Cardiac muscle cell (in vitro differentiated cells and primary cell): ENCODE measurements at places on chromosomes 7 and 10.

DNA sequence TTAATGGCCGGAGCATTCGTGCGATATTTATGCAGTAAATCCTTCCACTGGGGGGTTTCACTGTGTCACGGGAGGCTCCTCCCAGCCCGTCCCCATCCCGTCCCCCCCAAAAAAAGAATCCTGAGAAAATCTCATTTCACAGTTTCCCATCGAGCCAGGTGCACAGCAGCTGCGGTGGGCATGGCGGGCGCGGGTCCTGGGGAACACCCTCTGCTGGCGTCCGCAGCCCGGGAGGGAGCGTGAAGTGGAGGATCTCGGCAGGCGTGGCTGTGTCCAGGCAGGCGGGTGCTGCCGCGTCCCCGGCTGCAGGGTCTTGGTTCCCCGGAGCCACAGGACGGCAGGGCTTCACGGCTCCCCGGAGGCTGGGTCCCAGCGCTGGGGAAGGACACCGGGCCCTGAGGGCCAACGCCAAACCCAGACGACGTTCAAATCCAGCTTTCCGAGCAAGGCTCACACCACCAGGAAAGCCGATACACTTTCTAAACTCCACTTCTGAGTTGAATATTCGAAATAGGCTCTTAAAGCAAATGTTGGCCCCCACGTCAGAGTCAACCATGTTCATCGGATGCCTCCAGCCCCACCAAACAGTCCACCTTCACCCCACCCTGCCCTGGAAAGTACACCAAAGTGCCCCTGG is 55.7 kb downstream of the PDGFA start:
- no peak for DNase-seq

GRCh38 chr10:133458710-133459453 is 5.1 kb downstream of the SCART1 start:
- DNase-seq, result no peak

GRCh38 chr7:31791881-31792280 is 104.9 kb downstream of the PPP1R17 start:
- DNase-seq, result no peak

- no peak for DNase-seq
Observed at GRCh38 chr7:2170576-2171521, 61.9 kb downstream of the MAD1L1 start.

- peak; percentile 58 for DNase-seq
Observed at GRCh38 chr10:88791924-88792323, 10.6 kb upstream of the LIPM start.

DNA sequence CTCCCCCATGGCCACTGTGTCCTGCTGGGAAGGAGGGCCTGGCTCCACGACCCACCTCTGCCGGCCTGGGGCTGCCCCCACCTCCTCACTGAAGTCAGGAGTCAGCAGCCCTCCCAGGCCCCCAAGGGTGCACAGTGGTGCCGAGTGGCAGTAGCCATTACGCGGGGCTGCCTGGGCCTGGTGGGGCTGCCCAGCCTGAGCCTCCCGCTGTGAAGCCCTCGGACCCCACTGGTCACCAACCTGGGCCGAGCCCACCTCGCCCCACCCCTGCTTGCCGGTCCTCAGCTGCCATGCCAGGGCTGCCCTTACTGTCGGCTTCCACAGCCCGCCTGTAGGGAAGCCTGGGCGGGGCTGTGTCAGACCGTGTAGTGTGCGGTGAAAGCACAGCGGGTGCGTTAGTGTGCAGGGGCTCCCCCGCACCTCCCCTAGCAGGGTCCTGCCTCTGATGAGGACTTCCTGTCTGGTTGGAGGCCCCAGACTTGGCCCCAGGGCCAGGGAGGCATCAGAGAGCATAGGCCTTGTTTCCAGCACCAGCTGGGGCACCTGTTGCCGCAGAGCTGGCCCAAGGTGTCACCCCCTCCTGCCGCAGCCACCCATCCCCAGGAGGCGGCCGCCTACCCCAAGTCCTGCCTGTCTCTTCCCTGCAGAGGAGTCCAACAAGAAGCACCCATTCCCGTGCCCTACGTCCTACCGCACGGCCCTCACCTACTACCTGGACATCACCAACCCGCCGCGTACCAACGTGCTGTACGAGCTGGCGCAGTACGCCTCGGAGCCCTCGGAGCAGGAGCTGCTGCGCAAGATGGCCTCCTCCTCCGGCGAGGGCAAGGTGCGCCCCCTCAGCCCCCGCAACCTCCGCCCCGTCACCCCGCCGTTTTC is 10.0 kb downstream of the TMEM120A start:
- no peak for DNase-seq

DNA sequence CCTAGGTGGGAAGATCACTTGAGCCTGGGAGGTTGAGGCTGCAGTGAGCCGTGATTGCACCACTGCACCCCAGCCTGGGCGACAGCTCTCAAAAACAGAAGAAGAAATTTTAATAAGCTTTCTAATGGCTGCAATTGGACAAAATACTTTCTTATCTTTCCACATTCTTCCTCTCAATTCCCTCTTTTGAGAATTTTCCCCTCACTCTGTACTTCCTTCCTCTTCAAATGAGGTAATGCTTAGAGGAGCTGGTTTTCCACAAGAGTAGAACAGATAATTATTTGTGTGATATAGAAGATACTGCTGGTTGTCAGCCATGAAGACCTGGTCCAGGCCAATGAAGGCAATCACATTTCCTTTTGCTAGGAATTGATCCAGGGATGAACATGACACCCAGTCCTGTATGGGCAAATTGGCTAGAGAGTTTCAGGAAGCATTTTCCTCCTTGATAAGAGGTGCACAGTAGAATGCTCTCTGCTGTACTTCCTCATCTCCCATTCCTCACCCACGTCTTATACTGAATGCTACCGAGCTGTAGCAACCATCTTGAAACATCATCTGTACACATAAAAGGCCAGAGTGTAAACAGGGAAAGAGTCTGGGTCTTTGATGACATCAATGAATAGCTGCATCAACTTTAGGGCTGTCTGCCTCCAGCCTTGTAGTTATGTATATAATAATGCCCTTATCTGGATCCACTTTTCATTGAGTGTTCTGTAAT is 103.9 kb downstream of the CDK6 start:
- DNase-seq, result no peak

DNA sequence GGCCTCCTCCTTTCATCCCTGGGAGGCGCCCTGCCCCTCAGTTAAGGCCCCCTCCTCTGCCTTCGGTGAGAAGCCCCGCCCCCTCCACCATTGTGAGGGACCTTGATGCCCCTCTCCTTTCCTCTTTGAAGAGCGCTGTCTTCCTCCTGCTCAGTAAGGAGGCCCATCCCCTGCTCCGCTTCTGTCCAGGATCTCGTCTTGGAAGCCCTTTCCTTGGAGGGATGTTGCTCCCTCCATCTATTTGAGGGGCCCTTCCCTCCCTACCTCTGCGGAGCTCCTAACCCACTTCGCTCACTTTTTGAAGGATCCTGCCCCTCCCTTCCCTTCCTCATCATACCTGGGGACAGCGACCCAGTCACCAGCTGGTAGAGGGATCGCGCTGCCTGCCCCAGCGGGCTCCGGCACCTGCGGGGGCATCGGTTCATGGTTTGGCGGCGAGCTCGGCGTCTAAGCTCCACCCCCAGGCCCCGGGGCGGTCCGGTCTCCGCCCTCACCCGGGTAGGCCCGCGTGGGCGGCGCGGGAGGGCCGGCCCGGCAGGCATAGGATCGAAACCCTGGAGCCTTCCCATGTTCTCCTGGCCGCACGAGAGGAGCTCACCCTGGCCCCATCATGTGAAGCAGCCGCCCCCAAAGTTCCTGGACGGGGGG is 4.1 kb downstream of the KCNIP2 start:
- DNase-seq, result peak; percentile 59

- no peak for DNase-seq
Observed at GRCh38 chr7:143255564-143255963, 7.7 kb upstream of the GSTK1 start.

GRCh38 chr10:19918794-19919193 is 102.6 kb downstream of the PLXDC2 start:
- DNase-seq, result peak; percentile 73

- DNase-seq, result no peak
Observed at GRCh38 chr10:87760195-87760905, 57.7 kb downstream of the ATAD1 start.

- peak; percentile 64 for DNase-seq
Observed at GRCh38 chr10:61815496-61815895, 86.0 kb upstream of the ARID5B start.

DNA sequence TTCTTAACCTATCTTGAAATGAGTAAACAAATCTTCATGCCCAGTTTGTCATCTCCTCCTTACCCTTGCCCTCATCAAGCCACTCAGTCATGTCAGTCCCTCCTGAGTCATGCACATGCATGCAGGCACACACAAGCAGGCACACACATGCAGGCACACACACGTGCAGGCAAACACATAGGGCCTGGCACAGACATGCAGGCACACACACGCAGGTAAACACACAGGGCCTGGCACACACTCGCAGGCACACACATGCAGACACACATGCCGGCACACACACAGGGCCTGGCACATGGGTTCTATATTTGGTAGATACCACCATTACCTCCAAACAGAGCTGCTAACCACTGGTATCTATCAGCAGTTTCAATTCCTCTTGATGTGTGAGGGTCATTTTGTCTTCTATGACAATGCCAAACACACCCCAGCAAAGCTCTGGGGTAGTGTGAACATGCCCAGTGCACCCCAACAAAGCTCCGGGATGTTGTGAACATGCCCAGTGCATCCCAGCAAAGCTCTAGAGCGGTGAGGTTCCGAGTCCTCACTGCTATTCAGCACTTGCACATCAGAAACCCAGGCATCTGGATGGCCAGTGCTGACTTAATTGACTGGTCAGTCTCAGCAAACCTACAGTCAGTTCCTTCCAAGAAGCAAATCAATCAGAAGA is 563.8 kb downstream of the PTPRN2 start:
- no peak for DNase-seq

DNA sequence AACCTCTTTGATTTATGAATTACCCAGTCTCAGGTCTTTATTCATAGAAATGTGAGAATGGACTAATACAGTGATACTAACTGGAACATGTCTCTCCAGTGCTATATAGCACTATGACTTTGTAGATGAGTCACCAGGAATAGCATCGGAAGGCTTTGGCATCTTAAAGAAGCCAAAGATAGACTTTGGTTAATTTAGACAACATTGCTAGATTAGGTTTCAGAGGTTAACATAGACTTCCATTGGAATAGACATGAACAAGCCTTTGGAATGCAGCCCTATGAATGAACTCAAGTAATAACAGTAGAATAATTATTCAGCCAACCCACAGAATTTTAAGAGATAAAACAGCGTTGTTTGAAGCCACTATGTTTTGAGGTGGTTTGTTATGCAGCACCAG is 169.2 kb downstream of the HGF start:
- no peak for DNase-seq

GRCh38 chr7:151686016-151686766 is 166.5 kb upstream of the RHEB start:
- DNase-seq, result no peak

GRCh38 chr10:43070121-43071085 is 6.5 kb upstream of the RET start:
- no peak for DNase-seq

GRCh38 chr10:89262086-89263051 is 10.8 kb upstream of the LIPA start:
- DNase-seq, result no peak

DNA sequence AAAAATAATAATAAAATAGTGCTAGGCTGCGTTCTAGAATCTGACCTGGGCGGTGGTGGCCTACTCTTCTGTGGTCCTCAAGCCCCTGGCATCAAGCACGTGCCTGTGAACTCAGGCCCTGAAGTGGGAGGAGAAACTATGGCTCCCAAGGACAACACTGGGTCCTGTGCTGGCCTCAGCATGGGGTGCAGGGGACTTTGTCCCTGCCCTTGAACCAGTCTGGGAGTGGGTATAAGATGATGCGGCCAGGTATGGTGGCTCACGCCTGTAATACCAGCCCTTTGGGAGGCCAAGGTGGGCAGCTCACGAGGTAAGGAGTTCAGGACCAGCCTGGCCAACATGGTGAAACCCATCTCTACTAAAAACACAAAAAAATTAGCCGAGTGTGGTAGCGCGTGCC is 5.5 kb downstream of the ZP3 start:
- DNase-seq, result no peak

- DNase-seq, result no peak
Observed at GRCh38 chr7:98283127-98283886, 1.8 kb downstream of the BRI3 start.

GRCh38 chr10:72622271-72622670 is 3.6 kb downstream of the MICU1 start:
- no peak for DNase-seq

GRCh38 chr10:113049881-113050280 is 99.8 kb downstream of the TCF7L2 start:
- DNase-seq, result no peak

- no peak for DNase-seq
Observed at GRCh38 chr10:35992107-35992506, 350.0 kb upstream of the FZD8 start.

DNA sequence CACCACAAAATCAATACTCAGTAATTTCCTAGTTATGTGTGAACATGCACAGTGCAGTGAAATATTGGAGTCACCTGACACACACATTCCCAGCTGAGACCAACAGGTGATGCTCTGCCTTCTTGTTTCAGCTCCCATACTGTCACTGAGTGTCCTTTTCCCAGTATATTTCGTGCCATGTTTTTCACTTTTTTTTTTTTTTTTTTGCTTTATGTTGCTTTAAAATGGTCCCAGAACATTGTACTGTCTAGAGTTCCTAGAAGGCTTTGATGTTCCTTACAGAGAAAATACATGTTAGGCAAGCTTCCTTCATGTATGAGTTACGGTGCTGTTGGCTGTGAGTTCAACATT is 45.6 kb downstream of the ELAPOR2 start:
- DNase-seq, result no peak

GRCh38 chr10:30944005-30944404 is 87.7 kb downstream of the ZNF438 start:
- no peak for DNase-seq

- peak; percentile 89 for DNase-seq
Observed at GRCh38 chr10:17787087-17787961, 21.8 kb upstream of the MRC1 start.

- DNase-seq, result no peak
Observed at GRCh38 chr10:71278691-71279588, 40.1 kb upstream of the SLC29A3 start.

- DNase-seq, result no peak
Observed at GRCh38 chr7:36283181-36283580, 106.5 kb upstream of the ANLN start.

GRCh38 chr10:133061296-133062038 is 26.3 kb upstream of the ADGRA1 start:
- DNase-seq, result no peak

DNA sequence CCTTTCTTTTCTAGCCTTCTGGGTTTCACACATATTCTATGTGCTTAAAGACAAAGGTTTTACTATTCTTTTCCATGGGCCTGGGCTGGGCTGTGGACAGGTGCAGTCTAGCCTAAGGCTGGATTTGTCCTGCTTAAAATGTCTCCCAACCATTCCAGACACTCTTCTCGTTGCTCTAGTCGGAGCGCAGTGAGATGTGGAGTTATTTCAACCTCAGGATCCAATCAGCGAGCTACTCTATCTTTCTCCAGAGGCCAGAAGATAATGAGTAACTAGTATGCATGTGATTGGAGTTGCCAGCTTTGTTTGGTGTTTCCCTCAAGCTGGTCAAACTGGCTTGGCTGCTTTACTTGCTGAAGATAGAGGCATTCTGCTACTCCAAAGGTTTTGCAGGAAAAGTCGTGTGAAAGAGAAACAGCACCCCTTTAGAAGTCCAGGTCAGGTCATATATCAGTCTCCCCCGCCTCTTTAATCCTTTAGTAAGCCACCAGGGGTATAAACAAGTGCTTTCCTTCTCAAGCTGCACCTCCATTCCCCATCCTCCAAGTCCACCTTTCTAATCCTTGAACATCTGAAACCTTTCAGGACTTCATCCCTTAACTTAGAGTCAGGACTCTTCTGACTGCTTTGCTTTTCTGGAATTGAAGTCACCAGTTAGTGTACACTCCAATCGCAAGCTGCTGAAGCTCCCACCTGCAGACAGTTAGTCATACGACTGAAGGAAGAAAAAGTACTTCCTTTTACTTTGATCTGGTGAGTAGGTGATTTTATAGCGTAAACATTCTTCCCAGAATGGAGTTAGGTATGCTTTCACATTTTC is 78.8 kb downstream of the DNMBP start:
- no peak for DNase-seq
